ENCODE measurements at places on chromosomes 3 and 15. TPM values are rescaled to one million over a fixed set of nuclear protein-coding genes. Genes with fewer than 3 reads are reported as not detected.

DNA sequence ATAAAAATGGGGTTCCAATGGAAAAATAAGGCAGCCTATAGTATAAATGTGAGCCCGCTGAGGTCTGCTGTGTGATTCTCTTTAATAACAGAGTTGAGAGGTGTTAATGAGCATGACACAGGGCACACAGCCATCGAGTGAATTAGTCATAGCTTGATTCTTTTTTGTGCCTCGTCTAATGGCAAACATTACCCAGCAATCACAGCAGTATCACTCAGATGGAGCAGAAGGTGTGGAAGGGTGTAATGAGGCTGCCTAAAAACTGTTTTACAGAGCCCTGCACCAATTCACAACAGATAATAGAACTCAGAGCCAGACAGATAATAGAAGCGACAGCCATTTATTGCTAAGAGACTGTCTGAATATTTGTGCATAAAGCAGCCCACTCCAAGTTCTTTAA, 178.6 kb upstream of the TPRG1 start:
- no peak for DNase-seq

DNA sequence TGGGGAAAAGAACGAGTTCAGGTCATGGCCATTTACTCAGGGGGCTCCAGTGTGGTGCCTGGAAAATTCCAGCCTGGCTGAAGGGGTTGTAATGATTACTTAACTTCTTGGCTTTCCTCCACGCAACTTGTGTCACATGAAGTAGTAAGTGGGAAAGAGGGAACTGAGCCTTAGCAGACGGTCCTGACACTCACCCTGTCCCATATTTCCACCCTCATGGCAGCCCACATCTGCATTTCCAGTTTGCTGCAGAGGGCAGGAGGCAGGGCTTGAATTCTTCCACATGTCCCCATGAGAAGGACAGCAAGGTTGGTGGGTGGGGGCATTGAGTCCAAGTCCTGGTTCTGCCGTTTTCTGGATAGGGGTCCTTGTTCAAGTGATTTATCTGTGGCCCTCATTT, 7.8 kb upstream of the CAMP start:
- DNase-seq: peak; percentile 54

- DNase-seq: no peak
Observed at GRCh38 chr3:12194669-12195161, 36.0 kb upstream of the TIMP4 start.

- DNase-seq: peak; percentile 63
Observed at GRCh38 chr15:39156166-39156565, 424.7 kb upstream of the THBS1 start.

DNA sequence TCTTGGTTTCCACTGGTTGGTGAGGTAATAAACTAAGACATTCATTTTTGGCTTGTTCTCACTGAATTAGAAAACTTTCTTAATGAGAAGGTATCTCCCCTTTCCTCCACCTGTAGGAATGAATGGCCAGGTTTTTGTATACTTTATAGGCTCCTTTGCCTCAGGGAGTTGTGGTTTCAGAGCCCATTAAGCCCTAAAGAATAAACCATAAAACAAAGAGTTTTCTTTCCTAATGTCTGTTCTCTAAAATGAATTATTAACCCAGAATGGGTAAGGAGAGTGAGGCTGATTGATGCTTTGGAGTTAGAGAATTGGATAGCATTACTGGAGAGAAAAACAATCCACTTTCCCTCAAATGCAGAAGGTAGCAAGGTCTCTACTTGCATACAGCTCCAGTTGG, 67.6 kb downstream of the TIGIT start:
- DNase-seq: no peak

- DNase-seq: no peak
Observed at GRCh38 chr3:49647741-49648140, 26.4 kb upstream of the APEH start.

GRCh38 chr3:146817704-146818103, 212.6 kb upstream of the PLSCR5 start:
- DNase-seq: no peak

GRCh38 chr15:101617390-101617965, 34.7 kb downstream of the TM2D3 start:
- DNase-seq: no peak

GRCh38 chr3:183180110-183180783, 17.7 kb upstream of the LAMP3 start:
- DNase-seq: no peak

- DNase-seq: no peak
Observed at GRCh38 chr3:13064964-13065363, 8.3 kb downstream of the IQSEC1 start.

Gene GOLGA8S
- 0.14 TPM for total RNA-seq

GRCh38 chr3:13610006-13610570, 61.2 kb downstream of the FBLN2 start:
- no peak for DNase-seq

Gene CHL1
- 9.6 TPM for total RNA-seq

DNA sequence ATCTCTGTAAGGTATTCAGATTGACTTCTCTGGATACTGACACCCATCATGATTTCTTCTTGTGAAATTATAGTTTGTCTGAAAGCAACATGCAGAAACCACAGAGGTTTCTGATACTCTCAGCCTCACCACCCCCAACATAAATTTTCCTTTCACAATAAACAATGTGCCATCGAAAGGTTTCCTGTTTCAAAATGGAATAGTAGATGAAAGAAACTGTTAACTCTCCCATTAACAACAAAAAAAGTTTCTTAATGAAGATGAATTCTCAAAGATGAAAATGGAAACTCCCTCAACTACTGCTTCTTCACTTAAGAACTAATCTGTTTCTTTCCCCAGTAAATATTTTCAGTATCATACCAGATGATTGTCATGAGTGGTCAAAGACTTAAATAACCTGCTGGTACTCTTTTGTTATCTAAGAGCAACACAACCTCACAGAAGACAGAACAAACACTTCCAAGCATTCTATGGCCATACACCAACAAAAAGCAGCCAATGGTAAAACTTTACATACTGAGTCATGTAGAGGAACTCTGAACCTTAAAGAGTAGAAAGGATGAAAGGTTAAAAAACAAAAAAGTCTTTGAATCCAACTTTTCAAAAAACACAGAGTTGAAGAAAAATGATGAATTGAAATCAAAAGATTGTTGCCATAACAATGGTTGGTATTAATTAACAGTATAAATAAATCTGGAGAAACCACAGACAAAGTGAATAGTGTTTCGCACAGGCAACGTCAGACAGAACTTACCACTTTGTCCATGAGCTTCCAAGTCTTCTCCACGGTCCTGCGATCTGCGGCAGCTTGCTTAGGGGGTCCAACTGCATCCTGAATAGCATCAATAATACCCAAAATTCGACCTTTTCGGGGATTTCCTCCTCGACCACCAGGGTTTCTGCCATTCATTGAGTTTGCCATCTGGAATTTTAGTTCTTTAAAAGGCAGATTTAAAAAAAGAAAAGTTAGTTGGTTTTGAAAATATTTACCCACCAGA, 1.9 kb downstream of the CBLB start:
- DNase-seq: no peak

Gene HTR3E
- total RNA-seq: not detected

GRCh38 chr3:50165910-50166538, 10.9 kb downstream of the SEMA3F start:
- no peak for DNase-seq

Gene HDAC11
- 18.9 TPM for total RNA-seq

Gene ALDH1A2
- total RNA-seq: 7.1 TPM

Gene IGSF11
- 27.9 TPM for total RNA-seq

Gene RTP1
- not detected for total RNA-seq
